ENCODE measurements at places on chromosomes 11 and 22.

GRCh38 chr22:42342426-42343120 lies 72.1 kb upstream of the TCF20 start:
- DNase-seq: no peak

GRCh38 chr11:131099013-131099412 lies 182.7 kb upstream of the SNX19 start:
- no peak for DNase-seq

GRCh38 chr11:59555601-59556114 lies 44.3 kb downstream of the OR4D9 start:
- no peak for DNase-seq

- no peak for DNase-seq
Observed at GRCh38 chr11:6778518-6778917, 4.3 kb upstream of the OR2AG1 start.

DNA sequence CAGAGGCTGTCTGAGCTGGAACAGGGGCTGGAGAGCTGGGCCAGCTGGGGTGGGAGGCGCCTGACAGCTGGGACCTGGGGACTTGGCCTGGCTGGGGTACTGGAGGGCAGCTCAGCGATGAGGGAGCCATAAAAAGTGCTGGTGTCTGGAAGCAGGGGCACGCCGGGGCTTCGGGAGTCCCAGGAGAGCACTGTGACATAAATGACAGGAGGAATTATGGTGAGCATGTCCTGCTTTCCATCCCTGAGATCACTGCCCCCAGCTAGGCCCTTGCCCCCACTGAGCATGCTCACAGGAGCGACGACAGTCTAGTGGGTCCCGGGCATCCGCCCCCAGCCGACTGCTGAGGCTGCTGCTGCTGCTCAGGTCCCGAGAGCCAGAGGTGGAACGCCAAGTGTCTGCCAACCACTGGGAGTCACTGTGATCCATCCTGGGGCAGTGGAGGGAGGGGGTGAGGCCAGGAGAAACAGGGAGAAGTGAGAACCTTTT lies 6.2 kb downstream of the ROBO4 start:
- no peak for DNase-seq

- DNase-seq: peak; percentile 46
Observed at GRCh38 chr11:47946682-47947559, 33.4 kb upstream of the PTPRJ start.

DNA sequence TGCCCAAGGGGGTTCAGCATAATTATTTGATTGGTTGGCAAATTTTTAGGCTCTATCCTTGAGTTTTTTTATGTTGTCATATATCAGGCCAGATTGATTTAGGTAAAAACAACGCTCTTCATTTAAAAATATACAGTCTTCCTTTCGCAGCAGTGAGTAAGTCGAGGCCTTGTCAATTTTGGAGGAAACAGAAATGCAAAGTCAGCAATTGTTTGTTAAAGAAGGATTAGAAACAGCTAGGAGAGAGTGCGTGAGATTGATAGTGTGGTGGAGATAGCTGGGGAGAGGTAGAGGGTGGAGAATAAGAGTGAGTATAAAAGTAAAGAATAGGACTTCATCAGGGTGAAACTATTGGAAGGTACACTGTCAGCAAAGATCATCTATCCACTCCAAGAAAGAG lies 830.8 kb downstream of the LUZP2 start:
- no peak for DNase-seq

- DNase-seq: no peak
Observed at GRCh38 chr11:69445131-69445470, 36.4 kb upstream of the LINC01488 start.

DNA sequence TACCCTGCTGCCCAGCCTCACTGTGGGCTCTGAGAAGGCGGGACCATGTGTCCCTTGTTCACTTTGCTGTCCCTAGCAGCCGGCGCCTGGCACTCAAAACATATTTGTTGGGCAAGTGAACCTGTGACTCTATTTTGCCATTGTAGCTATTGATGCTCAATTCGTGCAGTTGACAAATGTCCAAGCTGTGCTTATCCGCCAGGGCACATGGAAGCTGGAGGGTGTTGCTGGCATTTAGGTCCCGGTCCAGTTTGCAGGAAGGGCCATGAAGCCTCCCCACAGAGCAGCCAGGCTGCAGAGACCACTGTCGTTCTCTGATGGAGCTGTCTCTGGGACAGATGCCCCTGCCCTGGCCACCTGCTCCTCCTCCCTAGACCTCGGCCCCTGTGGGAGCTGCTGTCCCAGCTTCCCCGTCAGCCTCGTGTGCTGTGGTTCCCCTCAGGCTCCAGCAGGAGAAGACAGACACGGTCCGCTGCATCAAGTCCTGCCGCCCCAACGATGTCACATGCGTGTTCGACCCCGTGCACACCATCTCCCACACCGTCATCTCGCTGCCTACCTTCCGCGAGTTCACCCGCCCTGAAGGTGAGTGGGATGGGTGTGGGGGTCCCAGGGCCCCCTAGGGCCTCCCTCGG lies 71.5 kb downstream of the FBLN1 start:
- no peak for DNase-seq

DNA sequence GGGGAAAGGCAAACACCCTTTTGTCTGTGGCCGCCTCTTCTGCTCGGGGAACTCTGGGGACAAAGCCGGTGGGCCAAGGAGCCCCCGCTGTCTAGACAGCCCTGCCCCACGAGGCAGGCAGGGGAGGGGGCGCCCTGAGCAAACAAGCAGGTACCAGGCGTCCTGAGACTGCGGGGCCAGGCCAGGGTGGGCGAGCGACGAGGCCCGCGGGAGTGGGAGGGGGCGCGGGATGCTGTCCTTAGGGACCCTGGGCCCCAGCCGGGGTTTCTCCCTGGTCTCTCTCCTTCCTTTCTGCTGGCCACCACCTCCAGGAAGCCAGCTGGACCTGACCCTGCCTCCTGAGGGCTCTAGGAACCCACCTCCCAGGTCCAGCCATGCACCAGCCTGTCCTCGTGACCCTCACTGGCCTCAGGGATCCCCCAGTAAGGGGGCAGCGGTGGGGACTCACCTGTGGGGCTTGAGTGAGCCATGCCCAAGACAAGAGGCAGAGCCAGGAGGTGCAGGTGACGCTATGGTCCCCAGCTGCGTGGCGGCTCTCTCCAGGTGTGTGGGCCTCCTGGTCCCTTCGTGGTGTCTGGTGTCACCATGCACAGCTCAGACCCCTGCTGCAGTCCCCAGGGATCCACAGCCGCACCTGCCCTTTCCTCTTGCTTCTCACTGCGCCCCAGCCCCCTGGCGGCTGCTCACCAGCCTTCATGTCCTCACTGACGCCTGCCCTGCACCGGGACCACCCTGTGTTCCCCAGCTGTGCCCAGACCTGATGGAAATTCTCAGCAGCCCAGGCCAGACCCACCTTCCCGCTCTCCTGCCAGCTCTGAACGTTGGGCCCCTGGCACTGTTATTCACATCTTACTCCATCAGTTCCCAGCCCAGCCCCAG lies 26.5 kb upstream of the MUC5AC start:
- no peak for DNase-seq

GRCh38 chr11:86068138-86068871 lies 579 bp downstream of the PICALM start:
- peak; percentile 39 for DNase-seq

DNA sequence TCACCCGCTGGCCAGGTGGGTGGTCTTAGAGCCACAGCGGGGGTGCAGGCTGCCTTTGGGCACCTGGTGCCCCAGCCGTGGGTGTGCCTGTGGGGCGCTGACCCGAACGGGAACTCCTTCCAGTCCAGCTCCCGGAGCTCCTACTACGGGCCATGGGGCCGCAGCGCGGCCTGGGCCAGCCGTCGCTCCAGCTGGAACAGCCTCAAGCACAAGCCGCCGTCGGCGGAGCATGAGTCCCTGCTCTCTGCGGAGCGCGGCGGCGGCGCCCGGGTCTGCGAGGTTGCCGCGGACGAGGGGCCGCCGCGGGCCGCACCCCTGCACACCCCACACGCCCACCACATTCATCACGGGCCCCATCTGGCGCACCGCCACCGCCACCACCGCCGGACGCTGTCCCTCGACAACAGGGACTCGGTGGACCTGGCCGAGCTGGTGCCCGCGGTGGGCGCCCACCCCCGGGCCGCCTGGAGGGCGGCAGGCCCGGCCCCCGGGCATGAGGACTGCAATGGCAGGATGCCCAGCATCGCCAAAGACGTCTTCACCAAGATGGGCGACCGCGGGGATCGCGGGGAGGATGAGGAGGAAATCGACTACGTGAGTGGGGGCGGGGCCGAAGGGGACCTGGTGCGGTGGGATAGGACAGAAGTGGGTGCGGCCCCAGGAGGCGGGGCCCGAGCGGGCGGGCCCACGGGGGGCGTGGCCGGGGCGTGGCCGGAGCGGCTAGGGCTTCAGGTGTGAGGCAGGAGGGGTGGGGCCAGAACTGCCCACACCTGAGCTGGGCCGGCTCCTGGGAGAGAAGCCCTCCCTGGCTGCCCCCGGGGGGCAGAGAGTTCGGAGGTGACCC lies 91.5 kb downstream of the CACNA1I start:
- no peak for DNase-seq

GRCh38 chr22:36506637-36507517 lies at the start of gene FOXRED2:
TSS of gene FOXRED2 (minus strand) at chr22:36507040. CDS start at chr22:36506422, 618 bp downstream.
- peak; percentile 88 for DNase-seq

DNA sequence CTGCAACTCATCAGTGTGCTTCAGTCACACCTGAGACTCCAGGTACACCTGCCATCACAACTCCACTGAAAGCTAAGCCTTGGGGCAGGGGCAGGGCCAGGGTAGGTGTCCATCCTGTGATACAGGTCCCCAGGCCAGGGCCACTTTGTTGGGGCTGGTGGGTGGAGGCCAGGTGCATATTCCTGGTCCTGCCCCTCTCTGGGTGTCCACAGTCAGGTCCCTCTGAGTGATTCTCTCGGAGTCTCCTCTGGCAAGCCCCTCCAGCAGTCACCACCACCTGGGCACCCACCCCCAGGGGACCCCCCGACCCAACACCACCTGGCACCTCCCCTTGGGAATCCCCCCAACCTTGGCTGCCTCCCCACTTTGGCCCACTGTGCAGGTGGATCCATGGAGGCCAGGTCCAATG lies 9.5 kb upstream of the ACR start:
- no peak for DNase-seq

GRCh38 chr11:120134106-120134930 lies 3.6 kb downstream of the TRIM29 start:
- no peak for DNase-seq

- DNase-seq: no peak
Observed at GRCh38 chr11:92642177-92642931, 327.1 kb upstream of the MTNR1B start.
